ENCODE measurements at places on chromosomes 6 and 20. TPM values are rescaled to one million over a fixed set of nuclear protein-coding genes. Genes with fewer than 3 reads are reported as not detected.

The BTNL2 gene
- total RNA-seq = not detected

The IL17F gene
- not detected for total RNA-seq

The IRF4 gene
- not detected for total RNA-seq

The TRIM15 gene
- total RNA-seq = not detected

The TOX2 gene
- 2.1 TPM for total RNA-seq

Measured in smooth muscle cell of the umbilical artery (primary cell).